ENCODE measurements at places on chromosomes 13 and 19. TPM values are rescaled to one million over a fixed set of nuclear protein-coding genes. Genes with fewer than 3 reads are reported as not detected.

DNA sequence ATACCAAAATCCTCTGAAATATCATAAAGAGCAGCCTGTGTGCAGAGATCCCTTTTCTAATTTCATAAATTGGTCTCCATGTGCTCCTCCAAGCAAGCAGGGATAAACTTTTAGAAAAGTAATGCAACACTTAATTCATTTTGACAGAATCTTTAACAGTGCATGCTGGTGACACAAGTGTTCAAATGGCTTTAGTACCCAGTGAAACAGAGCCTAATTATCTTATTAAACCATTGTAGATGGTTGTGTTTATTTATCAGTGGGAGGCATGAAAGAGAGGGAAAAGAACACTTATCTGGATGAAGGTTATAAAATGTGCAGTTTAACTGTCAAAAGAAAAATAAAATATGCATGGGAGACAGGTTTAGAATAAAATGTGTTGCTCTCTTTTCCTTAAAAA, 945.0 kb upstream of the PCDH20 start:
- DNase-seq, result no peak

DNA sequence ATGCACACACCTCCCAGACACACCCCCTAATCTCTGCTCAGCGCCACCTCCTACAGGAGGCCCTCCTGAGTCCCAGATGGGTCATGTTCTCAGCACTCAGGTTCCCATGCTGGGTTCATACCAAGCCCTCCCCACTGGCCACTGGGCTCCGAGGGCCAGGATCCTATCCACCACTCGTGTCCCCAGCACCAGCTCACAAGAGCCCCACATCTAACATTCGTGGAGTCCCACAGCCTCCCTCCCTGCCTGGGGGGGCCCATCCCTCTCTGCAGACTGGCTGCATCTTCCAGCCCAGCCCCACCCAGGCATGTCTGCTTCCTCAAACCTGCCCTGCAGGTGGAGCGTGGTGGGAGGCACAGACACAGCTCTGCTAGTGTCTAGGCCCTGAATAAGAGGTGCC, 227.4 kb downstream of the TUBA3C start:
- no peak for DNase-seq

DNA sequence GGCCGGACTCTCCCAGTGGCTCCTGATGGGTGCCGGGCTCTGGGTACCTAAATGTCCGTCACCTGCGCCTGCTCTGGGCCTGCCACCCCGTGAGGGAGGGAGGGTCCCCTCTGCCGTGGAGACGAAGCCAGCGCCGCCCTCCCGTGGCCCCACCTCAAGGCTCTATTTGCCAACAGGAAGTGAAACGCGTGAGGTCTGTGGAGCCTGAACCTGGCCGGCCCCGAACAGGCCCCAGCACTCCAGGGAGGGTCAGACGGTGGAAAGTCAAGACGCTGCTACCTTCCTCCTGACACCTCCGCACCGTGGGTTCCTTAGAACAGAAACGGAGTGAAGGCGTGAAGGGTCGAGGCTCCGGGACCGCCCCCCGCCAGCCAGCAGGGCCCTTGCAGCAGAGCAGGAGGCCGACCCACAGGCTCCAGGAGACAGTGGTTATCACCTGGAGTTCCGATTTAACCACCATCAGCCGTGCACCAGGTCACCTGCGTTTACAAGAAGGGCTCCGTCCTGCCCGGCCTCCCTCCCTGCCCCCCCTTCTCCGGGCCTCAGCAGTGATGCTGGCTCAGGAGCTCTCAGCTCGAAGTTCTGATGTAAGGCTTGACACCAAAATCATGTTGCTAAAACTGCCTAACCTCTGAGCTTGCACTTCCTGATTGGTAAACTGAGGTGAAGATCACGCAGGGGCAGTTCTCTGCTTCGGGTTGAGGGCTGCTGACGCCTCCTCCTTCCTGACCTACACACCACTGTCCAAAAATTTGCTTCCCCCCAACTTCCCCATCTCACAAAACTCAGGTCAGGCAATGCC, 50.9 kb upstream of the C13orf46 start:
- DNase-seq, result no peak

DNA sequence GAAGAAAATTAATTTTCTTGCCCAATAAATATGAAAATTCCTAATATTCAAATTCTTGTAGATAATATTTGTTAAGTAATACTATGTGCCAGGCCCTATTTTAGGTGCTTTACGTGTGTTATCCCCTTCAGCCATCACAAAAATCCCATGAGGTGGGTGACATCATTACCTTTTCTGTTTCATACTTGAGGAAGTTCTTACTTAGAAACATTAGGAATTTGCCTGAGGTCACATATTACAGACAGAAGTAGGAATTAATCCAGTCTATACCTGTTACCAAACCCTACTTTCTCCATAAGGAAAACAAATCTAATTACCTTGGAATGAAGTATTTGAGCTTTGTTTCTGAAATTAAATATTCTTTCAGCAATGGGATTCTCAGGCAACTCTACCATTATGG, 336.1 kb downstream of the GPC6 start:
- no peak for DNase-seq

GRCh38 chr19:54481326-54481930, 8.3 kb upstream of the CDC42EP5 start:
- no peak for DNase-seq

GRCh38 chr13:89239361-89240127, 1568.4 kb downstream of the SLITRK5 start:
- no peak for DNase-seq

- no peak for DNase-seq
Observed at GRCh38 chr13:78655906-78656305, 3.0 kb downstream of the OBI1 start.

The CCDC8 gene
- total RNA-seq, result 0.85 TPM

DNA sequence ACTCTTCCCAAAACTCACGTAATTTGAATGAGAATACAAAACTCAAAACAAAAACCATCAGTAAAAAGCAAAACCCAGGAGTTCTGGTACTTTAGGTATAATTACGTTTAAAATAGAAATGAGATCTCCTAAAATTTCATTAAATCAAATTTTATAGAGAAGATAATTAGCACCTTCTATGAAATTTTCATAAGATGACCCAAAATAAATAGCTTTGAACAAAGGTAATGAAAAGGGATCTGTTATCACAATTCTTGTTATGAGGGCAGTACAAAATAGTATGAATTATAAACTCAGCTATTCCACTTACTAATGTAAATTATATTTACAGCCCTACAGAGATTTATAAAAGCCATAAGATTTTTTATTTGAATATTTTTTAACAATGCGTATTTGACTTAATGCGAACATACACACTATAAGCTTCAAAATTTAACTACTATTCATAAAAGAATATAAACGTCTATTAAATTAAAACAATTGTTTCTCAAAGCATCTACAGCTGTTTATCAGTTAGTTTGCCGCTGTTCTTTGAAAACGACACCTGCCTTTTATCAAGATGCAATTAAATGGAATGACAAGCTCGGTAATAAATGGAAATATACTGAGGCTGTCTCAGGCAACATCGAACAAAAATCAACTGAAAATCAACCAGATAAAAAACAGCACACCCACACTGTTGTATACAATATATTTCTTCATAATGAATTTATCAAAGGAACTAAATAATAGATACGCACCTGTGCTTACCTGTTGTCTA, 63.8 kb downstream of the KCNRG start:
- no peak for DNase-seq

- no peak for DNase-seq
Observed at GRCh38 chr19:2113439-2114211, 16.9 kb downstream of the IZUMO4 start.

The ADM5 gene
- not detected for total RNA-seq

- DNase-seq, result no peak
Observed at GRCh38 chr19:29266001-29266400, 53.0 kb upstream of the UQCRFS1 start.

- no peak for DNase-seq
Observed at GRCh38 chr19:55389386-55390317, 3.9 kb downstream of the RPL28 start.

- no peak for DNase-seq
Observed at GRCh38 chr13:58018865-58019264, 387.3 kb downstream of the PCDH17 start.

- no peak for DNase-seq
Observed at GRCh38 chr13:54934121-54934520, 1905.5 kb downstream of the OLFM4 start.

GRCh38 chr19:12721656-12722565, 1.8 kb downstream of the TNPO2 start:
- peak; percentile 52 for DNase-seq

DNA sequence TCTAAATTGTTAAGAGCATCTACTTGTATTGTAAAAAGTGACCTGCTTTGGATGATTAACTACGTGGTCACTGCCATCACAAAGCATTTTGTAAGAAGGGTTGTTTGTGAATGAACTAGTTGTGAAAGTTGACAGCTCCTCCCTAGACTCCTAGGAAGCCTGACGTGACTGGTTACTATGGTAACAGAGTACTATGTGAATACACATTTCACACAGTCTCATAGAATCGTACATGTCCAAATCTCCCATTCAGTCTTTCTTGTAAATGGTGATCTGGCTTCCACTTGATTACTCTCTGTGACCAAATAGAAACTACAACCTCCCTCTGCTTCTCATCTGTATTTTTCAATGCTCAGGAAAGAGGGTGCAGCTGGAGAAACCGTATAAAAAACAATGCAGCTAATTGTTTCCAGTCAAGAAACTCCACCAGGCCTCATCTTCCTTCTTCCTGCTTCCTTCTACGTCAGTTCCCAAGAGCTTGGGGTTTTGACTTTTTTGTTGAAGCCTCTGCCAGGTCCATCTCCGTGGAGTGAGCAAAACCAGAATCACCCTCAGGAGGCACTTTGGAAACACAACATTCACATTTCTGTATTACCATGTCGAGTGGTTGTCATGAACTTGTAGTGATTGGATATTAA, 83.4 kb downstream of the GPC6 start:
- no peak for DNase-seq

Data from Peyer's patch (tissue), 4 donors.